ENCODE measurements at places on chromosomes 11 and 22. TPM values are rescaled to one million over a fixed set of nuclear protein-coding genes. Genes with fewer than 3 reads are reported as not detected.

GRCh38 chr11:60910711-60911380 is 3.1 kb upstream of the TMEM109 start:
- no peaks in the 10 kb centered on the region for H3K36me3 ChIP-seq
- no peak overlapping the region for H3K27ac ChIP-seq

- H3K4me3 ChIP-seq = no peak overlapping the region
- H3K27me3 ChIP-seq = no peaks in the 10 kb centered on the region
- H3K36me3 ChIP-seq = no peaks in the 10 kb centered on the region
- H3K4me1 ChIP-seq = no peaks in the 10 kb centered on the region
- DNase-seq = no peak
- H3K27ac ChIP-seq = no peak overlapping the region
Measured at GRCh38 chr11:64656862-64657261, 65.8 kb downstream of the SLC22A12 start.

The VPS51 gene
- 487 TPM for total RNA-seq

The GALR3 gene
- not detected for total RNA-seq

The NARS2 gene
- 22.3 TPM for total RNA-seq

All from thyroid gland (tissue), 4 donors.